ENCODE measurements at places on chromosomes 7 and 10.

GRCh38 chr10:77925795-77926565, 575 bp downstream of the DLG5 start:
- peak; percentile 34 for DNase-seq

GRCh38 chr7:21603462-21603861, 60.6 kb downstream of the DNAH11 start:
- DNase-seq, result no peak

DNA sequence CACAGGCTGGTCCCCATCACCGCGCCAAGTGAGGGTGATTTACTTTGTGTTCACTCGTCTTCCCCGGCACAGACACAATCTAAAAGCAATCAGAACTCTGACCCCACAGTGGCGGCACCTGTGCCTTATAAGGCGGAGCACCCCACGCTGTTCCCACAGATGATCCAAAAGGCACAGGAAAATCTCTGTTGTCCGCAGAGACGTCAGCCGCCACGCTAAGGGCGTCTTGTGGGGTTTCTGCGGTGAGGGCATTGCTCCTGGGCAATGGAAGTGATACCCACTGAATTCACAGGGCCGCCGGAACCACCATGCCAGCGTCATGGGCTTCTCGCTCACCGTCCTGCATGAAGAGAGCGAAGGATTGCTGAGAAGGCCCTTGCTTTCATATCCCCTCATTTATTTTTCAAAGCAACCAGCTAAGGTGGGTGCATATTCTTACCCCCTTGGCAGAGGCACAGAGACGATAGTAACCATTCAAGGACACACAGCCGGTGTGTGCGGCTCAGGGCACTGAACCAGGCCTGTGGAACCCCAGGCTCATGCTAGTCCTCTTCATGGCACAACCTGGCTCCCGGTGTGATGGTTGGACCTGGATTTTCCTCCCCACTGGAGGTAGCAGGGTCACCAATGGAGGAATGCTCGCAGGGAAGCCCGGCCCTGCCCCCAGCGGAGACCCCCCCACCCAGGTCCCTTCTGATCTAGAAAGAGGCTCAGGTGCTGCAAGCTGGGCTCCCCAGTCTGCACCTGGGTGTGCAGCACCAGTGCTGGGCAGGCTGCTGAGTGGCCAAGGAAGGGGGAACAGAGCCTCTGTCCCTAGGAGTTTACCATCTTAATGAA, 279.0 kb downstream of the TCERG1L start:
- DNase-seq, result no peak

- no peak for DNase-seq
These were observed 50.8 kb downstream of the PHYHIPL start for GRCh38 chr10:59227136-59227673.

- DNase-seq, result no peak
These were observed 139.1 kb downstream of the BICC1 start for GRCh38 chr10:58651742-58652141.

GRCh38 chr7:50368366-50368765, 63.9 kb downstream of the IKZF1 start:
- DNase-seq, result no peak

- no peak for DNase-seq
These were observed 13.5 kb upstream of the CSGALNACT2 start for GRCh38 chr10:43124574-43125273.

DNA sequence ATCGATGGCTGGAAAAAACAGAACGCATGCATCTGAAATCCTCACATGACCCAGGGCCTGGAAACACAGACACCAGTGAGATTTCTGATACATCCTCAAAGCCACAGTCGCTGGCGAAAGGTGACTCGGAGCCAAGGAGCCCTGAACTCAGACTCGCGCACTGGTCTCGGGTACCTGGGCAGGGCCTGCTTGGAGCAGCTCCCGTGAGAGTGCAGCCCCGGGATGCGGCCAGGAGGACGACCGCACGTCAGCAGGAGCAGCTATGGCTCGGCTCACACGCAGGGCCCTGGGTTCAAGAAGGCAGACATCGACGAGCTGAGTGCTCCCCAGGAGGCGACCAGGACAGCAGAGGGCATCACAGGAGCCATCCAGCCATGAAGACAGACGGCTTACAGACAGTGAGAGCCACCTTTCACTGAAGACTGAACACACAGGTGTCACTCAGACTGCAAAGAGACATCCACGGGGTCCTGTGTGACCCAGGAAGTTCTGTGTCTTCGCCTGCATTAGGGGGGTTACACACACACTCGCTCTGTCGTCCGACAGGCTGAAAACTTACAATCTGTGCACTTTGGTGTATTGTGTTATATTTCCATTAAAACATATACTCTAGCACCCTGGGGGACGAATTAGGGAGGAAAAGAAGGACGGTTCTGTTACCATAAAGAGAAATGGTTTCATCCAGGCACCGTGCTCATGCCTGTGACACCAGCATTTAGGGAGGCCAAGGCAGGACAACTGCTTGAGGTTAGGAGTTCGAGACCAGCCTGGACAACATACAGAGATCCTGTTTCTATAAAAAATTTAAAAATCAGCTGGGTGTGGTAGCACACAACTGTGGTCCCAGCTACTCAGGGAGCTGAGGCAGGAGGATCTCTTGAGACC, 227.7 kb downstream of the MAD1L1 start:
- DNase-seq, result no peak

GRCh38 chr10:29141761-29142160, 147.1 kb upstream of the LYZL1 start:
- no peak for DNase-seq

DNA sequence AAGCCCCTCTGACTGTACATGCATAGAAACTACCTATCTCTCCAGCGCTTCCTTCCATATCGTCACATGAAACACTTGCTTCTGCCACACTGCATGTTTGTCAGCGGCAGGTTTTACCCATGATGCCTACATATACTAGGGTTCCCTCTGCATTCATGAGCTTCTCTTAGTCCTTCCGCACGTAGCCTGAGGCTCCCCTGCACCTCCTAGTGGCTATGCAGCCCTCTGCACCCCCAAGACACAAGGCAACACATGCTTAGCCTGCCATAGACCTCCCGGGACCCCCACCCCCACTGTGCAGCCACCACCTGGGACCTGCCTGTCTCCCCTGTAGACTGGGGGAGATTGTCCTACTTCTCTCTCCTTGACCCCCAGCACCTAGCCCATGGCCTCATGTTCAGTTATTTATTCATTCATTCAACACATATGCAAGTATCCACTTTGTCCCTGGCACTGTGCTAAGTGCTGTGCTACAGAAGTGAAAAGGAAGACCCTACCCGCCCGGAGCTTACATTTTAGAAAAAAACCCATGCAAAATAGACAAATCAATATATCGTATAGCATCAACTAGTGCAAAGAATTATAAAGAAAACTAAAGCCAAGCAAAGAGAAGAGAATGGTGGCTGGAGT, 23.5 kb downstream of the TMEM273 start:
- DNase-seq, result no peak

DNA sequence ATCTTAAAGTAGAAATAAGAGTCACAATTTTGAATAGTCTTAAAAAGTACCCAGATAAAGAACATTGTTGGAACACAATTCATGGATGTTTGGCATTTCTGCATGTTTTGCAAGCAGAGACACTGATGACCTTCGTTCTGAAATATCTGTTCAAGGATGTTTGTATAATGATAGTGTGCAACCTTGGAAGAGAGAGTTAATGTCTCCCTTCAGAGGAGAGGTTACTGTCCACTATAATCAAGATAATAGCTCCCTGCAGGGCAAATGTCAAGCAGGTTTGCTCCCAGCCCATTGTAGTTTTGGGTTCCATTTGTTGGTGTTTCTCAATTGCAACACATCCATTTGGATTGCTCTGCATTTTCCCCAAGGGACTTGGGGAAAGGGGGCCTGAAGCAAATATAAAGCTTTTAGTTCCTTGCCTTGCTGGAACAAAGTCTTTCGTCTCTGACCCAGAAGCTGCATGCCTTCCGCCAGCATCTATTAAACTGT, 45.2 kb downstream of the COL1A2 start:
- no peak for DNase-seq

GRCh38 chr7:5689716-5690115, 91.7 kb downstream of the RNF216 start:
- no peak for DNase-seq

- no peak for DNase-seq
These were observed 103.0 kb downstream of the LCOR start for GRCh38 chr10:96935148-96935547.

GRCh38 chr10:131279516-131279915, 32.0 kb downstream of the TCERG1L start:
- no peak for DNase-seq

DNA sequence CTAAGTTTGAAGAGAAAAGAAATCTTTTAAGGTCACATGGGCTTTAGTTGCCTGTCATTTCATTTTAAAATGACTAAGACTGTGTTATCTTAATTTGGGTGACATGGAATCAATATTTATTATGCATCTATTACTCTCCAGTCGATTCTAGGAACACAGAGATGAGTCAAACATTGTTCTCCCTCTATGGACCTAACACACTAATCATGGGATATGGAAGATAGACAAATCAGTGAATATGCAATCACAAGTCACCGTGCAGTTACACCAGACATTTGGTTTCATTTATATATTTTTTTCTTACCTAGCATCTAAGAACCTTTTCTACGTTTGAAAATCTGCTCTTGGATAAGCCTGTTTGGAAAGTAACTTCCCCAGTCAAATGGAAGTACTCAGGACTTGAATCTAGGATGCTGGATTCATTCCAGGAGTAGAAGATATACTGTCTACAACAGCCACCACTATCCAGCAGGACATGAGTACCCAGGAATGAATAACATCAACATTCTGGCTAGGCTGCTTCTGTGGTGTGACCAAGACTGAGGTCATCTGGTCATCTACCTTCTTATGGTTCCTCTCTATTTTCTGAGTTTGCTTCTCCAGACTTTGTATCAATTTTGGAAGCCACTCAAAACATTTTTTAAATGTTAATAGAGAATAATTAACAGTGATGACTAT, 902.9 kb upstream of the LRRN3 start:
- no peak for DNase-seq

GRCh38 chr7:1229956-1230355, 2.7 kb upstream of the UNCX start:
- DNase-seq, result no peak

GRCh38 chr10:7153750-7154149, 257.1 kb downstream of the SFMBT2 start:
- no peak for DNase-seq

DNA sequence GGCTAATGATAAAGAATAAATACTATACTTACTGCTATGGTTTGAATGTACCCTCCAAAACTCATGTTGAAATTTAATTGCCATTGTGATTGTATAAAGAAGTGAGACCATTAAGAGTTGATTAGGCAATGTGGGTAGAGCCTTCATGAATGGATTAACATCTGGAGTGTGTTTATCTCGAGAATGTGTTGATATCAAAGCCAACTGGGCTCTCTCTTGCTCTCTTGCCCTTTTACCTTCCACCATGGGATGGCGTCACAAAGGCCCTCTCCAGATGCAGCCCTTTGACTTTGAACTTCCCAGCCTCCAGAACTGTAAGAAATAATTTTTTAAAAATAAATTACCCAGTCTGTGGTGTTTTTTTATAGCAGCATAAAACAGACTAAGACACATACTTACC, 50.1 kb upstream of the GHITM start:
- no peak for DNase-seq

GRCh38 chr10:103717341-103718246, 137.8 kb downstream of the SH3PXD2A start:
- no peak for DNase-seq

DNA sequence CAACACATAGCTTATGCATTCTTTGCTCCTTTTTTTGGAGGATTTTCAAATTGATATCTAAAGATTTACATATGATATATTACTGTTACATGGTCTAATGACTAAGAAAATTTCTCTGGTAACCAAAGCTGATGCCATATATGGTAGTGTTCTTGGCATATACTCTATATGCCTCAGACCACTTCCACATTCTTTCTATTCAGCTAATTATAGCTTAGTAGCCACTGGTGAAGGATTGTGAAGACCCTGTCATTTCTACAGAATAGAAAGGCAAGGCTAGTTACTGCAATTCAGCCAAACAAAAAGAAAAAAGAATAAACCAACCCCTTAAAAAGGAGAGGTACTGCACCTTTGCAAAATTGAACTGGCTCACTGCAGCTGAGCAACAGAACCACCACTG, 3.7 kb downstream of the PURB start:
- no peak for DNase-seq

- DNase-seq, result no peak
These were observed 266.3 kb downstream of the PPP1R3A start for GRCh38 chr7:113652501-113652900.

DNA sequence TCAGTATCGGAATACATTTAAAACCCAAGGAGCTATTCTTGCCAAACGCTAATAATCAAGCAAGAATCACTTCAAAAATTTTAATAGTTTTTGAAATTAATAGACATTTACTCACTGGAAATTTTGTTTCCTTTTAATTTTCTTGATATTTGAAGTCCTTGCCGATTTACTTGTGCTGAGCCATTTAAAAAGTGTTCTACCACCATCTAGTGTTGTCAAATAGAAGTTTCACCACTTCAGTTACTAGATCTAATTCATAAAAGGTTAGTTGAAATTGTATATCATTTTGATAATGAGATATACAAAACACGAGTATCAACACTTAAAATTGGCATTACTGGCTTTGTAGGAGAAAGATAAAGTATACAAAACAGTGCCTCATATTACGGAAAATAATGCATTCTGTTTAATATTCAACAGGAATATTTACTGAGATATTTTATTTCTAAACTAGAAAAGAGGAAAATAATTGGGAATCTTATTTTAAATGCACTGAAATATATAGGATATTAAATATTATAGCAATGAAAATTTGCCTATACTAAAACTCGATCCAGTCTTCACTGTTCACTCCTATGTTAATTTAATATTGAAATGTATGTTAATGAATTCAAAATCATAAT, 664.8 kb upstream of the SEMA3D start:
- DNase-seq, result peak; percentile 68

- DNase-seq, result no peak
These were observed 2.4 kb downstream of the KLLN start for GRCh38 chr10:87860816-87861403.

Measured in LoVo (cell line).